ENCODE measurements at places on chromosomes 7 and 10.
A peak's percentile ranks its signal among the peaks of the same experiment; 100 is the strongest.

GRCh38 chr7:14340393-14341074 is 351.1 kb upstream of the ETV1 start:
- DNase-seq, result no peak

GRCh38 chr7:26627891-26628341 is 236.5 kb downstream of the SKAP2 start:
- DNase-seq, result peak; percentile 28

GRCh38 chr7:5754981-5755599 is 26.4 kb downstream of the RNF216 start:
- DNase-seq, result no peak

DNA sequence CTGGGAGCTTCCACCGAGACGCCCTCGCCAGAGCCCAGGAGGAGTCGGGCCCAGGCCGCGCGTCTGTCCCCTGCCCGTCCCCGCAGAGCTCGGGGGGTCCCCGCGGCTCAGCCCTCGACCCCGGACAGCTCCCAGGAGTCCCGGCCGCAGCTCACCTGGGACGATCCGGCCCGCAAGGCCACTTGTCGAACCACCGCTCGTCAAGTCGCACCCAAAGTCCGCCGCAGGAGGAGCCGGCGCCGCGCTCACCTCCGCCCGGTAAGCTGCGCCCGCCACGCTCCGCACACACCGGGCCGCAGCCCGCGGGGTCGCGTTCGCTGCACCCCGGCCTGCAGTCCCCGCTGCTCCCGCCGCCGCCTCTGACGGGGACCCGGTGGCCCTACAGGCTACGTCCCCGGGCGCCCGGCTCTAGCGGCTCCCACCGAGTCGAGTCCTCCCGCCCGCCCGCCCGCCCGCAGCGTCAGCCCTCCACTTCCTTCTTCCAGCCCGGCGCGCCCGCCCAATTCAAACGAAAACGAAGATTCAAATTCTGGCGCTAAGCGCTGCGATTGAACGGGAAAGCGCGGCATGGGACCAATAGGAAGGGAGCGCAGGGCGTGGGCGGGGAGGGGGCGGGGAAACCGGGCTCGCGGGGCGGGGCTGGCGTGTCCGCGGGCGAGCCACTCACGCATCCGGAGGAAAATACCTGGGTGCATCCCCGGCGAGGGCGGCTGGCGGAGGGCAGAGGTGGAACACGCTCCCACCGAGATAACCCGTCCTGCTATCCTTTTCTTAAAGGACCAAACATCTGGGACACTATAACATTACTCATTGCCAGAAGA is at the start of gene MKI67:
TSS of gene MKI67 (minus strand) at position 480 of the 821 bp plus-strand sequence. CDS start 756 bp downstream, outside the sequence.
- DNase-seq, result peak; percentile 90

GRCh38 chr7:93973134-93973533 is 31.0 kb downstream of the BET1 start:
- DNase-seq, result no peak

DNA sequence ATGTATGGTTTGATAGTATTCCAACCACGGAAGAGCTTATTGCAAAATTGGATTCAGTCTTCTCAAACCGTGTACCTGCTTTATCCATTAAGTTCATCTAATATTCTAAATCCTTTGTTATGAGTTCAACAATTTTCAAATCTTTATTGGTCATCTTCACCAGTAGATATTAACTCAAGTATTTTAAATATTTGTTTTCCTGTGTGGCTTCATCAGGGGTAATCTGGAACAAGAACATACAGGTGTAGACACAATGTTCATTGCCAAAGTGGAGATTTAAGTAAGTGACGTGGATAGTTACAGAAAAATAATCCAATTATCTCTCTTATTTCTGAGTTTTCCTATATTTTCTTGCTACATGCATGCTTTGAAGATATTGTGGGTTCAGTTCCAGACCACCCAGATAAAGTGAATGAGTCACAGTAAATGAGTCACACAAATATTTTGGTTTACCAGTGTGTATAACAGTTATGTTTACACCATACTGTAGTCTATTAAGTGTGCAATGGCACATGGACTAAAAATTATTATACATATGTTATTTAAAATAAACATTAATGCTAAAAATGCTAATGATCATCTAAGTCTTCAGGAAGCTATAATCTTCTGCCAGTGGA is 429.0 kb upstream of the POT1 start:
- no peak for DNase-seq

- DNase-seq, result peak; percentile 15
These were observed 85.2 kb downstream of the CHST15 start for GRCh38 chr10:124008187-124008586.

DNA sequence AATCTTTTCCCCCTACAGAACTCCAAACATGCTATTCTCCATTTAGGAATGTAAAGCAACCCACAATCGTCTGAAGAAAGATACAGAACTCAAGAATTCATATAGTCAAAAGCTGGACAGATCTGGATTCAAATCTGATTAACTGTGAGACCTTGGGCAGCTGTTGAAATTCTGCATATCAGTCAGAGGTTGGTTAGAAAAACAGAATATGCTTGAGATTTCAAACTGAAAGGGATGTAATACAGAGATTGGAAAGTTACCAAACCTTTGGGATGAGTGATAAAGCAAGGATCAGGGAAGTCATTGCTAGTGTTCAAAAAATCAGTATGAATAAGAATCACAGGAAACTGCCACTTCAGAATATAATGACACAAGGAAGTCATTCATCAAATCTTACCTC is 406.6 kb downstream of the HTR7 start:
- no peak for DNase-seq

Measured in glutamatergic neuron (in vitro differentiated cells).